Caco-2 (cell line): ENCODE measurements at places on chromosomes 16 and 17.
A peak's percentile ranks its signal among the peaks of the same experiment; 100 is the strongest.

GRCh38 chr17:42275527-42276358, 448 bp downstream of the STAT5B start:
- no peak for DNase-seq

DNA sequence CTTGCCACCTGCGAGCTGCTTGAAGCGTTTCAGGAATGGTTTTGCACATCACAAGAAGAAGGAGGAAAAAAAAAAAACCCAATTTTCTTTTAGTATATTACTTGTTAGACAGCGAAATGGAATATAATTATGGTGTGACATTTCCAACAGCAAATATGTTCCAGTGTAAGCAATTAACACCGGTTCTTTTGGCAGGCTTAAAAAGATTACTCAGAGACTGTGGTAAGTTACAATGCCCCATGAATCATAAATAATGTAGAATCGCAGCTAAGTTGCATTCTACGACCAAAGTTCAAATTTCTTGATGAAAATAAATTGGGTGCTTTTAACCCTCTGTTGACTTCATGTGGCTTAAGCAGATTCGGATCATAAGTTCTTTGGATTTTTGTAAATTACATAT, 245.2 kb downstream of the XYLT1 start:
- DNase-seq, result no peak

DNA sequence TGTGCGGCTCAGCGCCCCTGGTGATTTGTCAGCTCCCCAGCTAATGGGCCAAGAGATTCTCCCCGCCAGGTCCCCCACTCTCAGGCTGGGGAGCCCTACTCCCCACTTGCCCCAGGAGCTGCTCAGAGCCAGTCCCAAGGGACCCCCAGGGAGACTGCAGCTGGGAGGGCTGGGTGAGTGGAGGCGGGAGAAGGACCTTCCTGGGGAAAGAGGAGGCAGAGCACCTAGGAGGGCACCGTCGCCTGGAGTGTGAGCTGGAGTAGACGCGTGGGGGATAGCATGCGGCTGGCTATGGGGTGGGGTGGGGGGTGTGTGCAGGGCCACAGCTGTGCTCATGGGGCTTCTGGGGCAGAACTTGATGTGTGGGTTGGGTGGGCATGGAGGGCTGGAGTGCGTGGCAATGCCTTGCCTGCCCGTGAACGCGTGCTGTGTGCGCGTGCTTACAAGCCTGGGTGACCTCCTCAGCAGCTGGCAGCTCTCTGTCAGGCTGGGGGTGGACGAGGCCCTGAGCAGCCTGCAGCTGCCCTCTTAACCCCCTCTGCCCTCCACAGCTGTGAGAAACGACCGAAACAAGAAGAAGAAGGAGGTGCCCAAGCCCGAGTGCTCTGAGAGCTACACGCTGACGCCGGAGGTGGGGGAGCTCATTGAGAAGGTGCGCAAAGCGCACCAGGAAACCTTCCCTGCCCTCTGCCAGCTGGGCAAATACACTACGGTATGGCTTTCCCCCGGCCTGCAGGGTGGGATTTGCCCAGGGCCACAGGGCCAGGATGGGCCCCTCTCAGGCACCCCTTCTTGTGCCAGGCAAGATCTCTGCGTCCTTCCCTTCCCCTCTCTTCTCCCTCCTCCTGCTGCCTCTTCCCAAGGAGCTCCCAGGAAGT, 12.9 kb downstream of the GJD3 start:
- no peak for DNase-seq

GRCh38 chr17:40809721-40810421, 10.1 kb upstream of the KRT28 start:
- no peak for DNase-seq

GRCh38 chr16:35207059-35207999, 1747.9 kb downstream of the TP53TG3F start:
- no peak for DNase-seq

- peak; percentile 35 for DNase-seq
These were observed 15.4 kb downstream of the CLUH start for GRCh38 chr17:2695961-2696760.

DNA sequence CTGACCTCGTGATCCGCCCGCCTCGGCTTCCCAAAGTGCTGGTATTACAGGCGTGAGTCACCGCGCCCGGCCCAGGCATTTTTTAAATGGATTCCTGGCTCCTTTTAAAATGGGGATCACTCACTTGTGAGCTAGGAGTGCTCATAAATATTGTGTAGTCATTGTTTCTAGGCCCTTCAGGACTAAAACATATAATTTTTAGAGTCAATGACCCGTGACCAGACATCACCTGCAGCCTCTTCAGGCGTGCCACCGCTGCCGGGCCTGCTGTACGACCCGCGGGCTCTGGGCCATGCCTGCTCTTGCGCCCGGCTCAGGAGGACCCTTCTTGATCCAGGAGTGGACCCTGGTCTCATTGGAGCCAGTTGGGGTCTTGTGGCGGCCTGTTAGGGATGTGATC, 30.8 kb downstream of the EFCAB5 start:
- no peak for DNase-seq

DNA sequence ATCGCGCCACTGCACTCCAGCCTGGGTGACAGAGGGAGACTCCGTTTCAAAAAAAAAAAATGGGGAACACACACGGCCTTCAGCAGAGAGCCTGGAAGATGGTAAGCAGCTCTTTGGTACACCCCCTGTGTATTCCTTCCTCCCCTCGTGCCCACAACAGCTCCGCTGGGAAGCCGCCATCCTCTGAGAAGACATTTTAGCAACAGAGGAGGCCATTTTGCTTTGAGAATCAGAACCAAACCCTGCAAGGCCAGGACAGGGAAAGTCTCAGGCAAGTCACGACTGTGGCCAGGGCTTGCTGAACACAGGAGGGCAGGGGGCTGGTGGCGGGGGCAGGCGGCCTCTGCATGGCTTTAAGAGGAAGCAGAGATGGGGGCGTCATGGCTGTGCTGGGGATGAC, 45.7 kb downstream of the SOCS1 start:
- no peak for DNase-seq

GRCh38 chr17:78908426-78908825, 5.4 kb upstream of the CEP295NL start:
- no peak for DNase-seq

- no peak for DNase-seq
These were observed 37.1 kb downstream of the KNOP1 start for GRCh38 chr16:19680881-19681340.

DNA sequence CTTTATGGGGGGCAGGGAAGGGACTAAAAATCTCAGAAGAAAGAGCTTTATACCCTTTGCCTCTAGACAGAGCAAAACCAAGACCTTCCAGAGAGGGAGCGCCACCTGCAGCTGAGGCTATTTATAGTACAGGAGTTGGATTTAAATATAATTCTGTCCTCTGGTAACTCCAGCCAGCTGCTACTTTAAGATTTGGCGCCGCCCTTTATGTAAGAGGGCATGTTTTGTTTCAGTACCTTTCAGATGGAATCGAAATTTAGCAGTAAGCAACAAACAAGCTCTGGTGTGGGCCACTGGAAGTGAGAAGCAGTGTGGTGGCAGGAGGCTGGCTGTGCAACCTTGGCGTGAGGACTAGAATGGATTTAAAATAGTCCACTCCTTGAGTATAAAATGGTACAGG, 5.2 kb upstream of the GUCY2D start:
- DNase-seq, result no peak

GRCh38 chr16:12188061-12188934, 211.8 kb downstream of the SNX29 start:
- DNase-seq, result no peak

GRCh38 chr17:16217002-16217635, at the start of gene PIGL:
TSS of gene PIGL (plus strand) at chr17:16217210. CDS start at chr17:16217227, 17 bp downstream.
- peak; percentile 85 for DNase-seq

GRCh38 chr16:67024384-67025209, 4.4 kb upstream of the CBFB start:
- no peak for DNase-seq

GRCh38 chr17:63699638-63700527, at the start of gene LIMD2:
TSS of gene LIMD2 (minus strand) at chr17:63700125. CDS start at chr17:63699298, 827 bp downstream.
- peak; percentile 56 for DNase-seq

DNA sequence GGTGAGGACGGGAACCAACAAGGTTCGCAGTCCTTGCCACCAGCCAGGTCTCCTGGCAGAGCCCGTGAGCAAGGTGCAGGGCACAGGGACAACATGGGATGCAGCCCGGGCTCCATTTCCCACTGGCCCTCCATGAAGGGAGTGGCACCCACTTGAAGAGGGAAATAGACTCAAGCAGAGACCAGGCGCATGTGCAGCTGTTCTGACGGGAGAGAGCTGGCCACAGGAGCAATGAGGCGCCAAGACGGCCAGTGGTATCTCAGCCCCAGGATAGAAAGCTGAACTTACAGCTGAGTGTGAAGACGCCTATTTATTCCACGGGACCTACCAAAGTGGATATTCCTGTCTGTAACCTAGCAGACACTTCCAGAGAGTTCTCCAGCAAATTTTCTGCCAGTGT, 8.2 kb upstream of the FOXJ1 start:
- no peak for DNase-seq

DNA sequence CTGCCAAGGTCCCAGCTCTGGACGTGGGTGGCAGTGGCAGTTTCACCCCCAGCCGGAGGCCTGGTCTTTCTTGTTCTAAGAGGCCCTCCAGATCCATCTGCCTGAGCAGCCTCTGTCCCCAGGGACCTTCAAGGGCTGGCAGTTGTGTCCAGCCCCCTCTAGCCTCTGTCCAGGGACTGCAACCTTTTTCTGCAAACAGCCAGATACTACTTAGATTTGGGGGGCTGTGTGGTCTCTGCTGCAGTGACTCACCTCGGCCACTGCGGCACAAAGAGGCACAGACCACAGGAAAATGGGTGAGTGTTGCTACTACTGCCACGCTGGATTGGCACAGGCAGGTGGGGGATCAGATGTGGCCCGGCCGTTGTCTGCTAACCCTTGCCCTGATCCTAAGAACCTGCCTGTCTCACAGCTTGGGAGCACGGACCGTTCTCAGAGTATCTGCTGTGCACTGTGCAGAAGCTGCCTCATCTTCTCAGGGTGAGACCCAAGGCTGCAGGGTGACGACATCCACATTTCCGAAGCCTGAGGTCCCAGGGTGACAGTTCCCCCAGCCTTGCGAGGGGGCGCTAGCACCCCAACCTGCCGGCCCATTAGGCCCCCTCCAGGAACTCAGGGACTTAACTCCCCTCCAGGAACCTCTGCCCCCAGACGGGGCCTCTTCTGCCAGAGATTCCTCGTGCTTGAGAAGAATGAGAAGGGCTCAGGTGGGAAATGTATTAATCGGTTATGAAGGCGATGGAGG, 27.6 kb downstream of the MXRA7 start:
- DNase-seq, result no peak

DNA sequence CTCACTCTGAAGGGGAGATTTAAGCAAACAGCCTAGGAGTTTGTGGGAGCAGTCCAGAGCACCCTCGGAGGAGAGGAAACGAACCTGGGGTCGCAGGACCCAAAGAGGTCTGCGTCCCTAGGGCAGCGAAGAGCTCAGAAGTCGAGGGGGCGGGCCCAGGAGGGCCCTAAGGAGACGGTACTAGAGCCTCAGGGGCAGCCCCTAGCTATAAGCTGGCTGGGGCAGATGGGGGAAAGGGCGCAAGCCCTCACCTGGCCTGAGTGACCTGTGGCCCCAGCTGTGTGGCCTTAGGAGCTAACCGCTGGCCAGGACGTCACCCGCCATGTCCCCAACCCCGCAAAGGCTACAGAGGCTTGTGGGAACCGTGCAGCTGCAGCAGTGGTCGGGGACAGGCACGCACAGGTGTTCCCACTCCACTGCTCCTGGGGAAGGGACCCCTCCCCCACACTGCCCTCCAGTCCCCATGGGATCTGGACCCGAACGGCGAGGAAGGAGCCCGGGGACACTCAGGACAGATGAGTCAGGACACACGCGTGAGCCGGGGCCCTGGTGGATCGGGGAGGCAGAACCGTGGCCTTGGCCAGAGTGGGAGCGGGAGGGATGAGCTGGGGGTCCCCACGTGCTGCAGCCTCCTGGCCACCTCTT, 2.0 kb upstream of the CTRB2 start:
- no peak for DNase-seq

DNA sequence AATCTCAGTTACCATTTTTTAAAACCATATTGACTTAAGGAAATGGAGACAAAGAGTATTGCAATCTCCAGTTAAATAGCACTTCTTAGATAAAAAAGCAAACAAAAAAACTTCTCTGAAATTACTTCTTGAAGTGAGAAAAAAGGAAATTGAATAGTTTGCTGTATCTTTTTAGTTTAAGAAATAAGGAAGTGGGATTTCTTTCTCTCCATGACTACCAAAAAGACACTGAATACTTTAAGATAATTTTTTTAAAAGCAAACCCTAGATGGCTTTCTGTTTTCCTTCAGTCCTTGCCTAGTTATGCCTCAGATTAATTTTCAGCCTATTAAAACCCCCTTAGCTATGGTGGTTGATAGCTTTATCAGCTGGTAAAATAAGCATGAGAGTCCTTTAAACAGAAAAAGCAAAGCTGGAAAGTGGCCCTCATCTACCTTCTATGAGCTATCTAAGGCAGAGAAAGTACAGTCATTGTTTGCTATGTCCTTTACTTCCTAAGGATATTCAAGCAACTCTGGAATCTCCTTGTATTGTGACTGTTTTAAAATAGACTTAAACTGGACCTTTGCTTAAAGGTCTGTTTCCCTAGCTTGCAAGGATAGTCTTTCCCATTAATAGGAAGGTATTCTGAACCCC, 28.6 kb downstream of the TPPP3 start:
- DNase-seq, result no peak

DNA sequence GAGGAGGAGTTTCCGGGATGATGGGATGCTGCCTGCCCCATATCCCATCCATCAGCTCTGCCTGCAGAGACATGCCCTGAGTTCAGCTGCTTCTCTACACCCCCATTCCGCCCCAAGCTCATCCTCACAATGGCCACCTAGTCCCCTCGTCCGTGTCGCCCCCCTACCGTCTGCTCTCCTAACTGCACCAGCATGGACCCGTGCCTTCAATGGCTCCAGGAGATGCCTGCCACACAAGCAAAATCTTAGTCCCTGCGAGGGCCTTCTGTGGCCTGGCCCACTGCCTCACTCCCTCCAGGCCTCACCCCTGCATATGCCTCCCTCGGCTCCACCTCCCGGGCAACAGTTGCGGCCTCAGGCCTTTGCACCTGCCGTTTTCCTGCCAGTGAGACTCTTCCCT, 1.8 kb upstream of the TELO2 start:
- no peak for DNase-seq

DNA sequence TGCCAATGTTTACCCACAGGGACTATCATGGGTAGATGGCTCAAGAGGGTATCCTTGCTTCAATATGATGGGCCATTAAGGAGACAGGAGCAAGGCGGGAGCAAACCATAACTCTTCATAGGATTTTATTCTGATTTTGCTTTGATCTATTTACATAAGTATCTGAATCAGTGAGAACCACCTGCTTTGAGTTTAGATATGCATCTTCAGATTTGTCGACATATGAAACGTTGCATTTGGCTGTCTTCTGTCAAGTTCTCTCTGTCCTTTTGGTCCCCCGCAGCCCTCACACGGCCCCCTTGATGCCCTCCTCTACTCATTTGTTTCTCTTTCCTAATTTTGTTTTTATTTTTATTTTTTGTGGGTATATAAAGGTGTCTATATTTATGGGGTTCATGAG, 16.2 kb downstream of the WWOX start:
- no peak for DNase-seq

- no peak for DNase-seq
These were observed 609 bp upstream of the ZNF750 start for GRCh38 chr17:82840431-82840831.
